ENCODE measurements at places on chromosomes 13 and 19.

GRCh38 chr19:55365964-55366363 lies 2.9 kb upstream of the GARIN5B start:
- DNase-seq: no peak

GRCh38 chr19:7109678-7110289 lies 40.3 kb downstream of the ZNF557 start:
- no peak for DNase-seq

DNA sequence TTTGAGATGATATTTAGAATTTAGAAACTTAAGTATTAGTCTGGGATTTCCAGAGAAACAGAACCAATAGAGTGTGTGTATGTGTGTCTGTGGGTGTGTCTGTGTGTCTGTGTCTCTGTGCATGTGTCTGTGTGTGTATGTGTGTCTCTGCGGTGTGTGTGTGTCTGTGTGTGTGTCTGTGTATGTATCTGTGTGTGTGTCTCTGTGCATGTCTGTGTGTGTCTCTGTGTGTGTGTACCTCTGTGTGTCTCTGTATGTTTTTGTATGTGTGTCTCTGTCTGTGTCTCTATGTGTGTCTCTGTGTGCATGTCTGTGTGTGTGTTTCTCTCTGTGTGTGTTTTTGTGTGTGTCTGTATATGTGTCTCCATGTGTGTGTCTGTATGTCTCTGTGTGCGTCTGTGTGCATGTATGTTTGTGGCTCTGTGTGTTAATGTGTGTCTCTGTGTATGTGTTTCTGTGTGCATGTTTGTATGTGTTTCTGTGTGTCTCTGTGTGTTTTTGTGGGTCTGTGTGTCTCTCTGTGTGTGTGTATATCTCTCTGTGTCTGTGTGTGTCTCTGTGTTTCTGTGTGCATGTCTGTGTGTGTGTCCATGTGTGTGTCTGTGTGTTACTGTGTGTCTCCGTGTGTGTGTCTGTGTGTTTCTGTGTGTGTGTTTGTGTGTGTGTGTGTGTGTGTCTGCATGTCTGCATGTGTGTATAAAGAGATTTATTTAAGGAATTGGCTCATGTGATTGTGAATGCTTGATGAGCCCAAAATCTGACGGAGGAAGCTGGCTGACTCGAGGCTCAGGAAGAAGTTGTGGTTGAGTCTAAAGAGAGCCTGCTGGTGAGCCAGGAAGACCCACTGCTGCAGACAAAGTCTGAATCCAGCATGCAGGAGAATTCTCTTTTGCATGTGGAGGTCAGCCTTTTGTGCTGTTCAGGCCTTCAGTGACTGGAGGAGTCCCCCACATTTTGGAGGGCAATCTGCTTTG lies 22.2 kb downstream of the GPR42 start:
- DNase-seq: no peak

- no peak for DNase-seq
Measured at GRCh38 chr13:101205408-101205807, 210.9 kb downstream of the NALCN start.

- no peak for DNase-seq
Measured at GRCh38 chr13:25928941-25929505, 122.8 kb downstream of the SHISA2 start.

DNA sequence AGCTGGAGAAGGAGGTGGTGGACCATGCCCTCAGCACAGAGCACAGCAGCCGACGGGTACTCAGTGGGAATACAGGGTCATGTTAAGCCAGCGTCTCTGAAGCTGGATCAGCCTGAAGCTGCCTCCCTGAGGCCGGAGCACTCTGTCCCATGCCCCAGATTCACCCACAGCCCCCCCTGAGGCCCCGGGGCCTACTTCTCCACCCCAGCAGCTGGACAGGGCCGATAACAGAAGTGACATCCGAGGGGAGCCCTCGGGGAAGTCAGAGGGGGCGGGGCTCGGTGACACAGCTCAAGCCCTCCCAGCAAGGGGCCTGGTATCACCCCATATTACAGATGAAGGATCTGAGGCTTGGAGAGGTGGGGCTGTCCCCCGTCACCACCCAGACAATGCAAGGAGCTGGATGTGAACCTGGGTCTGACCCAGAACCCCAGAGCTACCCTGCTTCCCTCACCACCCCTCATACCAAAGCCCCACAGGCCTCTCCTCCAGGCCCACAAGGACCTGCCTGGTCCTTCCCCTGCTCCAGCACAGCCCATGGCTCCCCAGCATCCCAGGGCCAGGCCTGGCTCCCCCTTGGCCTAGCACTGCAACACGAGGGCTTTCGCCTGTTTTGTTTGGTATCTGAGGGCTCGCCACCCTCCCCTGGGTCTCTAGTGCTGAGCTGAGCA lies 5.7 kb downstream of the R3HDM4 start:
- no peak for DNase-seq

DNA sequence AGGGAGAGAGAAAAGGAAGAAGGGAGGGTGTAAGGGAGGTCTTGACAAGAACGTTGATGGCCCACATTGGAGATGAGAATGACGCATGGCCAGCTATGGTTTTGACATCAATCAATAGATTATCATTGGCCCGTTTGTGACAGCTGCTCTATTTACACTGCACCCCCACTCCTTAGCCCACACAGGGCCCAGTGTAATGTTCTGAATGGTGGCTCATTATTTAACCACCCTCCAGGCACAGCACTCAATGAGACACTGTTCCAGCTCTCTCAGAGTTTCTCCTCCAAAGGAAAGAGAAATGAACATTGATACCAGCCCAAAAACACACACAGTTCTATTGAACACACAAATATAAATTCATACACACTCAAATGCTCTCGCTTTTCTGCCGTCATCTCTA lies 173.0 kb upstream of the IPO5 start:
- no peak for DNase-seq

GRCh38 chr13:34752283-34752960 lies 189.6 kb upstream of the NBEA start:
- DNase-seq: no peak

DNA sequence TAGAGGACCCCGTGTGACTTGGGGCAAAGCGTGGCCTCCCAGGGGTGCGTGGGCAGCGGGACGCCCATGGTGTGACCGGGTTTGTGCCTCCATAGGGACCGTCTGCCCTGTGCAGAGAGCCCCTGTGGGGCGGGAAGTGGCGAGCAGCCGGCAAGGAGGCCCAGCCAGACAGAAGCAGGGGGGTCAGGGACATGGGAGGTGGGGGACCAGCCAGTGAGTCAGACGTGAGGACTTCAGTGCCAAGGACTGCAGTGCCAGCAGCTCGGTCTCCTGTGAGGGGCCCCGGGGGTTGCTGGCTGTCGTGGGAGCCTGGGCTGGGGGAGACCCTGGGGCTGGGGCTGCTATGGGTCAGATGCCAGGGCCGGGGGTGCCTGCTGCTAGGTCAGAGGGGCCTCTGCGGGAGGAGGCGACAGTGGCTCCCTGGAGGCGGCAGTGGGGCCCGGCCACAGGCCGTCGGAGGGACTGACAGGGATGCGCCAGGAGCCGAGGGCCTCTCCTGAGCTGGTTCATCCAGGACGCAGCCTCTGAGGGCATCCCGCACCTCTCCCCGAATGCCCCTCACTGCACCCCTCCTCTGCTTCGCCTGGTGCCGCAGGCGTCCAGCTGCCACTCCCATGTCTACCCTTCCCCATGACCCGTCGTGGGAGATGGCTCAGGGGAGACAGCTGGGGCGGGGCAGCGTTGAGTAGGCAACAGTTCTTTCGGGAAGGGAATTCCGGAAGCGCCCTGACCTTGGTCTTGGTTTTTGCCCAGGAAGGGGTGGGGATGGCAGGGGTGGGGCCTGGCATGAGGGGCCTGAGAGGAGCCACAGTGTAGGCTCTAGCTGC lies 80.0 kb downstream of the KDM4B start:
- no peak for DNase-seq

DNA sequence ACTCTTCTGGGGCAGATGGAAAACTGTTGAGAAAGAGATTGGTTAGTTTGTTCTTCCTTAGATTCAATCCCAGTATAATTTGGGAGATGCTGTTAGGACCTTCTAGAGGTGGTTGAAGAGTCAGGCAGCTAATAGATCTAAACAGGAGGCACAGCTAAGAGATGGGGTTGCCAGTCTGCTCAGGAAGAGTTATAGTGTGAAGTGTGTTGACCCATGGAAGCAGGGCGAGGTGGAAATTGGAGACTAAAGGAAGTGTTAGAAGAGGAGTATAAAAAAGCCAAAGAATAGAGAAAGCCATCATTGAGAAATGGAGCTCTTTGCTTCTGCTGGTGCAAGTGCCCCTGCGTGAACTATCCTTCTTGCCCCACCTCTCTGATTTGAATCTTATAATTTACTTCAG lies 3.8 kb upstream of the OXGR1 start:
- DNase-seq: no peak

DNA sequence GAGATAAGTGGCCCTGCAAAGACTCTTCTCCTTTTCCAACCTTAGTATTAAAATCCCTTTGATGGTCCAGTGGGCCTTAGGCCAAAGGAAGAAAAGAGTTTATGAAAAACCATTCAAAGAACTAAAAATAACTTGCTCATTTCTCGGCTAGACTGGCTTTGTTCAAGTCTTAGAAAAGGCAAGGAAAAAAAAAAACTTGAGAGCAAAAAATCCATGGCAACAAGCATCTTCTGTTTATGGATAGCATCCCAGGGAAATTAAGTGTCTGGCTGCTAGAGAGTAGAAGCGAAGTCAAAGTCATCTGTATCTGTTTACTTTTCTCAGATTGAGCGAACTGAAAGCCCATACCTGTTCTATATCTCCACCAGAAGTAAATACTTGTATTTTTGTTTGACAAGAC lies 129.6 kb downstream of the KCTD15 start:
- DNase-seq: no peak

DNA sequence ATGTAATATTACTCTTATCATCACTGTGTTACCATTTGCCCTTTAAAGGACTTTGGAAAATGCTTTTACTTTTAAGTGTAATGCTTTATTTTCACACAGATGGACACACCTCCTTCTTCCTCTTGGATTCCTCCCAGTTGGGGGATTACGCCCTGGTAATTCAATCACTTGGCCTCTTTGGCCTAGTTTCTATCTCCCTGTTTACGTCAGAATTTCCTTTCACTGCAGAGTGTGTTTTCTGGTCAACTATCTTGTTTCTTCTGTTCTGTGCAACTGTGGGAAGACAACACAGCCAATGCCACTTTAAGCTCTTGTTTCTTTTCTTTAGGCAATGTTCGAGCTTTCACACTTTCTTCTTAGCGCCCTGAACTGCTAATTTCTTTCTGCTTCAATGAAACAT lies 257.3 kb upstream of the MAB21L1 start:
- DNase-seq: no peak

DNA sequence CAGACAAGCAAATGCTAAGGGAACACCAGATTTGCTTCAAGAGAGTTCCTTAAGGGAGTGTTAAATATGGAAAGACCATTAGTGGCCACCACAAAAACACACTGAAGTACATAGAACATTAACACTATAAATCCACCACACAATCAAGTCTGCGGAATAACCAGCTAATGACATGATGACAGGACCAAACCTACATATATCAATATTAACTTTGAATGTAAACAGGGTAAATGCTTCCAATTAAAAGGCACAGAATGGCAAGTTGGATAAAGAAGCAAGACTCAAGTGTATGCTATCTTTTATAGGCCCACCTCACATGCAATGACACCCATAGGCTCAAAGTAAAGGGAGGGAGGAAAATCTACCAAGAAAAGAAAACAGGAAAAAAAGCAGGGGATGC lies 291.3 kb downstream of the COG6 start:
- no peak for DNase-seq

DNA sequence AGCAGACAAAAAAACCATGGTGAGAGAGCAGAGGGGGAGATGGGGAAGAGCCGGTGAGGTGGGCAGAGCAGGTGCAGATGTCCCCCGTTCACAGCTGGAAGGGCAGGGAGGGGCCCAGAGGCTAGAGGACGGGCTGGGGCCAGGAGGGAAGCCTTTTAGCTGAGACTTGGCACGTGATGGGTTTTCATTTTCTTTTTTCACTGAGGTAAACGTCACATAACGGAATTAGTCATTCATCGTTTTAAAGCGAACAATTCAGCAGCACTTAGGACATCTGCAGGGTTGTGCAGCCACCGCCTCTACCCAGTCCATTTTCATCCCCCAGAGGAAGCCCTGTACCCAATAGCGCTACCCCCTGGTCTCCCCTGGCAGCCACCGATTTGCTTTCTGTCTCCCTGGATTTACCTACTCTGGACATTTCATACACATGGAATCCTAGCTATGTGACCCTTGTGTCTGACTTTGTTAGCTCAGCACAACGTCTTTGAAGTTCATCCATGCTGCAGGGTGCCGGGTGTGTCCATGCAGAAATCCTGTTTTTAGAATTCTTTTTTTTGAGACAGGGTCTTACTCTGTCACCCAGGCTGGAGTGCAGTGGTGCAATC lies 16.0 kb upstream of the EMC10 start:
- DNase-seq: no peak

- DNase-seq: no peak
Measured at GRCh38 chr13:113546571-113547237, 37.8 kb upstream of the TFDP1 start.

DNA sequence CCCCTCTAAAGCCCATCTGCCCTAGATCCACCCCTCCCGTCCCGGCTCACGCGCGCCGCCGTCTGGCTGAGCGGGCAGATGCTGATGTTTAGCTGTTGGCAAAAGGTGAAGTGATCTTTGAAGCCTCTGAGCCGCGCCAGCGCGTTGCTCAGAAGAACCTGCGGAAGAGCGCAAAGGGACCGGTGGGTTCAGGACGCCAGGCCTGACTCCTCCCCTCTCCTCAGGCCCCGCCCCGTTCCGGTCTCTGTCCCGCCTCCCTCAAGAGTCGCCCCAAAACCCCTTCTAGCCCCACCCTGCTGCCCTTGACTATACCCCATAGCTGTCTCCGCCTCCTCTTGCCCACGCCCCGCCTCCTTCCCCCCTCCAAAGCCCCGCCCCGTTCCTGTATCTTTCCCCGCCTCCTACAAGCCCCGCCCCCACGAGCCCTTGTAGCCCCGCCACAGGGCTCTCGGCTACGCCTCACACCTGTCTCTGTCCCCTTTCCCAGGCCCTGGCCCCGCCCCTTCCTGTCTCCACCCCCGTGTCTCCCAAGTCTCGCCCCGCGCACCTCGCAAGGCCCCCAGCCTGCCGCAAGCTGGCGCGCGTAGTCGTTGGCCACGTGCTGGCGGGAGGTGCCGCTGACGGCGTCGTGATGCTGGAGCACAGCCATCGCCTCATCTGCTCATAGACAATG lies 9.5 kb downstream of the MAN2B1 start:
- DNase-seq: no peak

- DNase-seq: no peak
Measured at GRCh38 chr13:82688400-82688994, 1193.8 kb downstream of the SLITRK1 start.

DNA sequence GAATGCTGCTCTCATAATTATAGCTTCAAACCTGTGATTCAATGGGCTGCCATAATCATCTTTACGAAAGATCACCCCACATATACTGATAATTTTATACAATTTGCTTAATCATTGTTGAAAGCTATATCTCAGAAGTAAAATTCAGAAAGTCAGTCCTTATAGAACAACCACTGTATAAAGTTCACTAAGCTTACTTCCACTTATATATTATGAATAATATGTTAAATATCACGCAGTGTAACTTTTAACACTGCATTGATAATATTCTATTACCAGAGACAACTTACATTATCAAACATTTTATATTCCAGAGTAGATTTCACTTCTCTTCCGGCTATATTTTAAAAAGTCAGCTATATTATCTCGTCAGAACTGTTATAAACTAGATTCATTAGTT lies 550.1 kb upstream of the PCDH20 start:
- DNase-seq: no peak

- DNase-seq: no peak
Measured at GRCh38 chr13:88005188-88005587, 334.0 kb downstream of the SLITRK5 start.
